ENCODE measurements at places on chromosomes 16 and 17.

- DNase-seq: no peak
These were observed 30.9 kb upstream of the RPRML start for GRCh38 chr17:47009759-47010594.

DNA sequence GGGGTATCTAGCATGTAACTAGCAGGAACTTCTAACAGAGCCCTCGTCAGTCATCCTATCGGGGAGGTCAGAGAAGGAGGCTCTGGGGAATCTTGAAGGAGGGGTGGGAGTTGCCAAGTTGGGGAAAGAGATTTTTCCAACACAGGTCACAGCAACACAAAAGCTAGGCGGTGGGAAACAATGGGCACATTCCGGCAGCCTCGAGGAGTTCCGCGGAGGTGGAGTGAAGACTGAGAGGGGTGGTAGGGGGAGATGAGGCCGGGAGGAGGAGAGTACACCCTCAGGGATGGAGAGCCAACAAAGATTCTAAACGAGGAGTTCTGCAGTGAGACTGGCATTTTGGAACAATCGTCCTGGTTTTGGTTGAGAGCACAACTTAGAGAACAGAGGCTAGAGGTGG lies 13.5 kb upstream of the CALB2 start:
- DNase-seq: no peak

- no peak for DNase-seq
These were observed 210.3 kb downstream of the SNX29 start for GRCh38 chr16:12186774-12187335.

DNA sequence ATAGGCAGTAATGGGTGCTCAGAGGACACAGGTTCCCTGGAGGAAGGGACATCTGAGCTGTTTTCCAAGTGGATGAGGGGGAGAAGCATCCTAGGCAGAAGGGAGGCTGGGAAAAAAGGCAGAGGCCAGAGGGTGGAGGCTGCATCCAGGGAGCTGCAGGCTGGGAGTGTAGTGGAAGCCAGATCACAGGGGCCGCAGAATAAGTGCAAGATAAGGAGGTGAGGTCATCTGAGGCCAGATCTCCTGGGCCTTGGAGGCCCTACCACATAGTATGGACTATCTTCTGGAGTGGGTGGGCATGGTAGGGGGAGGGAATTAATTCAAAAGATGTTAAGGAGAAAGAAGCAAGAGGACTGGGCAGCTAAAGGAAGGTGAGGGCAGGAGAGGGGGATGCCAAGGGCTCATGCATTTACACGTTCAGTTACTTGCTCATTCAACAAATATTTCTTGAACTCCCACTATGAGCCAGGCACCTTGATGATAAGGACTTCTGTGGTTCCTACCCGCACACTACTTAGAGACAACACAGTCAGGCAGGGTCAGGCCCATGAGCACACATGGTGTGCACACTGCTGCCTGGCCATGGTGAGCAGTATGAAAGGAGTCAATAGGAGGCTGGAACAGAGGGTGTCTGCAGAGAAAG lies 2.4 kb upstream of the RIPOR1 start:
- no peak for DNase-seq

DNA sequence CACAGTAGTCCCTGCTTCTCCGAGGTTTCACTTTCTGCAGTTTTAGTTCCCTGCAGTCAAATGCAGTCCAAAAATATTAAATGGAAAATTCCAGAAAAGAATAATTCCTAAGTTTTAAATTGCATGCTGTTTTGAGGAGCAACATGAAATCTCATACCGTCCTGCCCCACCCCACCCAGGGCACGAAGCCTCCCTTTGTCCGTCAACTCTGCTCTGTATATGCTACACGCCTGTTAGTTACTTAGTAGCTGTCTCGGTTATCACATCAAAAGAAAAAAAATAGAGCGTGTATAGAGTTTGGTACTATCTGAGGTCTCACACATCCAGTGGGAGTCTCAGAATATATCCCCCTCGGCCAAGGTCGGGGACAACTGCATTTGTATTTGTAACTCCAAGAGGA lies 129.4 kb upstream of the NOL11 start:
- no peak for DNase-seq

GRCh38 chr17:43840814-43841213 lies 6.2 kb upstream of the CD300LG start:
- no peak for DNase-seq

GRCh38 chr16:68356249-68356918 lies 45.6 kb downstream of the PRMT7 start:
- peak; percentile 31 for DNase-seq

DNA sequence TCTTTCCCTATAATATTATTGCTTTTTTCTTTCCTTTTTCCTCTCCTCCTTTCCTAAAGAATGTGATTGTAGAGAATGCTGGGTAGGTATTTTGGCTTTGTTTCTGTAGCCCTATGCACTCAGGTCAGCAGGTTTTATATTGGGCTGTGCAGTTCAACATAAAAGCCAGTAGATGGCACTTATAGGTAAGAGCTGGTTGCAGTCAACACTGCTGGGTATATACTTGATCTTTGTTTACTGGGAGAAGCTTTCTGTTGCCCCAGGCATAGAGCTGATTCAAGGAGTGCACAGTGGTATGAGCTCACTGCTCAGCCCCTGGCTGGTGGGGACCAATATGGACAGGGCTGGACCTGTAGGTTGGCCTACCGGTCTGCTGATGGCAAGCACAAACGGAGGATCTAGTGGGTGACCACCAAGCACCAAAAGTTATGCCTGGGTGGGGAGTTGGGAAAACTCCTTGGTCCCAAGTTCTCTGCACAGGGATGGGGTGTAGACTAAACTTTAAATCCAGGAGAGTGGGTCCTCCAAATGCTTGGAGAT lies 378.9 kb downstream of the PMP22 start:
- no peak for DNase-seq

DNA sequence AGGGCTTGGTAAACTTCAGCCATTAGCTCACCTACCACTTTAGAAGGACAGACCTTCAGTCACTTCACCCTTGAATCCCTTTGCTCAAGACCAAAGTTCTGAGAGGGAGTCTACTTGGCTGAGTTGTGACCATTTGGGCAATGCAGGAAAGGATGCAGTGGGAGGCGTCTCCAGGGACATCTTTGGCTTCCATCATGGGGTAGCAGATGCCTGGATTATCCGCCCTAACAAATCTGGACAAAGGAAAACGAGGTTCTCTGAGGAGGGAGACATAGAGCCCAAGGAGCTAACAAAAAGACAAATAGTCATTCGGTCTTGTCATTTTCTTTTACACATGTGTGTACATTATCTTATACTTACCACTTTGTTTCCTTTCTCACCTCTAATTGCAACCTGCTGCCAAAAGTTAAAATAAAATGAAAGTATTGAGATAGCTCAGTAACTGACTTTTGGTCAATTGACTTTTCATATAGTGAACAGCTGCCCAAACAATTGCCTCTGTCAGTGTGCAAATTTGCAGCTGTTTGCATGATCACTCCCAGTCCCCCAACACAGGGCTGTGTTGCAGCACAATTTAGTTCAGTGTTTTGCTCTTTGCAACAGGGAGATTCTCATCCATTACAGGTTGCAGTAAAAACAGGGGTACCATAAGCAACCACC lies 108.9 kb upstream of the EEF2KMT start:
- no peak for DNase-seq

- no peak for DNase-seq
These were observed 48.3 kb downstream of the NT5M start for GRCh38 chr17:17351356-17351891.

GRCh38 chr17:73939806-73940205 lies 263.7 kb upstream of the RPL38 start:
- DNase-seq: no peak

DNA sequence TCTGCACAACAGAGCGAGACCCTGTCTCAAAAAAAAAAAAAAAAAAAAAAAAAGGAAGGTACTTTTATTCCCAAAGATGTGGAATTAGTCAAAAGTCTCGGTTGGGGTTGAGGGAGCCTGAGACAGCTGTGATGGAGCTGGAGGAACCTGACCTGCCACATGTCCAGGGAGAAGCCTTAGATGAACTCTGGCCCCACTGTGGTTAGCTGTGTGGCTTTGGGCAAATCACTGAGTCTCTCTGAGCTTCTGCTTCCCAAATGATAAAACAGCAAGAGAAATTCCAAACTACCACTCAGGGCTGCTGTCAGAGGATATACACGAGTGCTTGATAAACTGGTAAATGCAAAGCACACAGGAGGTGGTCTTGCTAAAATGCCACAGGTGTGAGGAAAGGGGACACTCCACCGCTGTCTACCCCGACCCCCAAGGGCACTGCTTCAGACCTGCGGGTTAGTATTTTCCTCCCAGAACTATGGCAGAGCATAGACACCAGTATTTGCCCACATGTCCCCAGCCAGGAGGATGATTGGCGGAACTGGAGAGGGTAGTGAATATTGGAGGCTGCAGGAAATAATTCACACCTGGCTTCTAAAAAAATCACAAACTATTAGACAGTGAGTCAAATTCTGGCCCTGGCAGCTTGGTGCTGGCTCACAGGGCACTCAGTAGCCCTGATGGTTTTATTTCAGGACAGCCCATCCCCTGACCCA lies 14.7 kb downstream of the DRC3 start:
- no peak for DNase-seq

DNA sequence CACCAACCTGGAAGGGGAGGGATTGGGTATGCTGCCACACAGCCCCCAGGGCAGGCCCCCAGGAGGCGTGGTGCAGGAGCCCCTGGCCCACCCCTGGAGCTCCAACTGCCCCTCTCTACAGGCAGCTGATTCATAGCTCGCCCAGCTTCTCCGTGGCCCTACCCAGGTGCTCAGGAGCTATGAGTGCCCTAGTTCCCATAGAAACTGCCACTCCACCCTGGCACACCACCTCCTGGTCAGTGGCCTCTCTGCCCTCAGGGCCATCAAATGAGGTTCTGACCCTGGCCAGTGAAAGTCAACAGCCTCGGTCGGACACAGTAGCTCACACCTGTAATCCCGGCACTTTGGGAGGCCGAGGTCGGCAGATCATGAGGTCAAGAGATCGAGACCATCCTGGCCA lies 18.0 kb downstream of the CNGB1 start:
- DNase-seq: no peak

- no peak for DNase-seq
These were observed 12.9 kb downstream of the GJD3 start for GRCh38 chr17:40351359-40352236.

- peak; percentile 72 for DNase-seq
These were observed at the start of gene TMEM132E for GRCh38 chr17:34579017-34579946. Gene TMEM132E (plus strand): TSS chr17:34579582. CDS start chr17:34581077, 1,495 bp downstream.

DNA sequence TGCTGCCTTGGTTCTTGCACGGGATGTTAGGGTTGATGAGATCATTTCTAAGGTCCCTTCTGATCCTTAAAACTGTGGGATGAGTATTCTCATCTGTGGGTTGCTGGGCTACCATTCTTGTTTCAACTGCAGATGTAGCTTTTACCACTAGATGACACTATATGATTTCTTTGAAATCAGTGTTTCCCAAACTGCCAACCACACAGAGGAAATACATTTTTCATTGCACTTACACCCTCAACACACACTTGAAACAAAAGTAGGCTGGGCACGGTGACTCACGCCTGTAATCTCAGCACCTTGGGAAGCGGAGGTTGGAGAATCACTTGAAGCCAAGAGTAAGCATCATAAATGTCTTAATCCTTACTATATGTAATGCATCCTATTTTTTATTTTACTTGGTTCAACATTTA lies 15.3 kb downstream of the LCMT1 start:
- DNase-seq: no peak

- DNase-seq: no peak
These were observed 38.7 kb upstream of the AQP8 start for GRCh38 chr16:25177831-25178688.

GRCh38 chr17:9828296-9829295 lies 2.9 kb downstream of the GLP2R start:
- DNase-seq: no peak

- DNase-seq: no peak
These were observed 669.1 kb upstream of the SALL1 start for GRCh38 chr16:51820176-51820575.

DNA sequence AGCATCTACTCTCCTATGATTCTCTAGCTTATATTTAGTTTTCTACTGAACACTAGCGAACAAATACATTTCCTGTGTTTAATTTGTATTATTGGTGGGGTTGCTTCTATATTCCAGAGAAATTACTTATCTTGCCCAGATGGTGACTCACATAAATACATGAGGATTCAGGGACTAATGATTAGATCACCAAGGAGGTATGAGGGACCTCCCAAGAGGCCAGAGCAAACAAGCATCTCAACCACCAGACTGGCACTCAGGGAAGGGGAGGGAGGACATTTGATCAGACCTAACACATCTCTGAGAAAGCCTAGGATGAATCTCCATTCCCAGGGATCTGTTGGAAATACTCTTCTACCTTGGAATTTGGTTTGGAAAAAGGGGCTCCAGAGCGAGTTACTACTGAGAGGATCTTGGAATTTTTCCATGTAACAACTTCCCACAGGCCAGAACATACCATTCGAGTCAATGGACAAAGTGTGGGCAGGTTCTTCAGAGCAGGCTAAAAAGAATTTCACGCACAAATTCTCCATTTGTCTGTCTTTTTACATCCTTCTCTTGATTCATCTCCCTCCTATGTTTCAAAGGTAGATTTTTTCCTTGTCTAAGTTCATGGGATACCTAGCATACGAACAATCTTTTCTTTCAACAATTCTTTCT lies 262.6 kb upstream of the MYOCD start:
- DNase-seq: no peak

GRCh38 chr16:23016368-23016767 lies 132.9 kb downstream of the USP31 start:
- no peak for DNase-seq

DNA sequence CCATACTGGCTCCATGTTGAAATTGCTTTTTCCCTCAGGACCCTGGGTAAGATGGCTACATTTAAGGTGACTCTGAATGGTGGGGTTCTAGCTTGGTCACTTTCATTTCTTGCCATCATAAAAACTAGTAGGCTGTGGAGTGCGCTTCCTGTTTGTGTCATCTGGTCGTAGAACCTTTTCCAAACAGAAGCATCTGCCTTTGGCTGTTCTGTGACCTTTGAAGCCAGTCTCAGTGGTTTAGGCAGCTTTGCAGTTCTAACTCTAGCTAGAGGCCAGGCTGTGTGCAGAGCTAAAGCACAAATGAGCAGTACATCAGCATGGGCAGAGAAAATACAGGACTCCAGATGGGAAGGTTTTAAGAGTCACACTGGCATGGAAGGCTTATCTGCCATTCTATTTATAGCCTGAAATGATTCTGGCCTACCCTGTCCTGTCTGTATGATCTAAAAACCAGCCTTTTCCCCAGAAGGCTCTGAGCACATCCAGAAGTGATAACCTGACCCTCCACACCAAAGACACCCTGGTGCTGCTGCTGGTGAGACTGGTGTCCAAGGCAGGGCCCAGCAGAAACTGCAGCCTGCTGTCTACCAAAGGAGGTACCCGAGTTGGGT lies 8.6 kb downstream of the ESRP2 start:
- no peak for DNase-seq

DNA sequence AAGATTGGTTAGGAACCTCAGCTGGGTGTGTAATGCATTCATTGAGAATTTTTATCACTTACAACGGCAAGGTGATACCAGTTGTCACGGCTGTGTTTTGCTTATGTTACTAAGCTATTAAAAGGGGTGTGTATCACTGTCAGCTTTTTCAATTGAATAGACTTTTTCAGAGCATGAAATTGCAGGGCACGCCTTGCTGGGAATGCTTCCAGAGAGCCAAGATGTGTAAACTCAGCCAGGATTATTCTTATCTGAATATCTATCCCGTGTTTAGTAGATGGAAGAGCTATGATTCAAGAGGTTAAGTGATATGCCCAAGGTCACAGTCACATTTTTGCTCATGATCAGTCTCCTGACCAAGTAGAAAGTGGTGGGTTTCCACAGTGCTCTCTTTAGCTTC lies 6.6 kb upstream of the TEKT3 start:
- no peak for DNase-seq
